ENCODE measurements at places on chromosomes 16 and 17.

- no peak for DNase-seq
These were observed 76.4 kb upstream of the C17orf78 start for GRCh38 chr17:37299257-37299980.

- no peak for DNase-seq
These were observed 5.1 kb downstream of the GGA2 start for GRCh38 chr16:23505180-23505665.

GRCh38 chr16:81621496-81621895 lies 157.6 kb upstream of the PLCG2 start:
- no peak for DNase-seq

- DNase-seq, result no peak
These were observed 7.9 kb downstream of the TUBD1 start for GRCh38 chr17:59884861-59885260.

- DNase-seq, result no peak
These were observed 17.9 kb downstream of the SMCR8 start for GRCh38 chr17:18332909-18333489.

- no peak for DNase-seq
These were observed 21.2 kb upstream of the GINS2 start for GRCh38 chr16:85709766-85710585.

DNA sequence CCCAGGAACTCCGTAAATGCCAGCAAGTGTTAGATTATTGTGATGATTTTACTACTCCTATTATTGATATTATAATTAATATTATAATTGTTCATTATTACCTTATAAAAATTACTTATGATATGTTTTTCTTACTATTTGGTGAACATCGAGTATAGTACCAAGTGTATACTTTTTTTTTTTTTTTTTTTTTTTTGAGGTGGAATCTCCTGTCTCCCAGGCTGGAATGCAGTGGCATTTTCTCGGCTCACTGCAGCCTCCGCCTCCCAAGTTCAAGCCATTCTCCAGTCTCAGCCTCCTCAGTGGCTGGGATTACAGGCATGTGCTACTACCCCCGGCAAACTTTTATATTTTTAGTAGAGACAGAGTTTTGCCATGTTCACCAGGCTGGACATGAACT lies 347.0 kb downstream of the WWOX start:
- DNase-seq, result no peak

- no peak for DNase-seq
These were observed 11.2 kb downstream of the PPY start for GRCh38 chr17:43931062-43931571.

- DNase-seq, result no peak
These were observed 239.5 kb downstream of the C16orf95 start for GRCh38 chr16:87077750-87078127.

DNA sequence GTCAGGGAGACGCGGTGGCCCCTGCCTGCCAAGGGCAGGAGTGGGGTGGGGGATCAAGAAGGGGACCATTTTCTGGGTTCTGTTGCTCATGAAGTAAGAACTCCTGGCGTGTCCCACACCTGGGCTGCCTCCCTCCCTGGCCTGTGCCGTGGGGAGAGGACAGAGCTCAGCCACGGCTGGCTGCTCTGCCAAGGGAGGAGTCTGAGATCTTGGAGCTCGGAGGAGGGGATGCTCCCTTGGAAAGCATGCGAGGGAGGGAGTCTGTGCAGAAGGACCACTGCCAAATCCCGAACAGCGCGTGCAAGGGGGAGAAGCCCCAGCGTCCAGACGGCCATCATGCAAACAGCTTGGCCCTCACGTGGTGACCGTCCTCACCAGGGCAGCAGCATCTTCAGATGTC lies 64.2 kb upstream of the ZNF469 start:
- no peak for DNase-seq

Measured in SK-N-DZ (cell line).